ENCODE measurements at places on chromosomes 6 and 20.
A peak's percentile ranks its signal among the peaks of the same experiment; 100 is the strongest.

- DNase-seq = no peak
- no peaks in the 10 kb centered on the region for H3K36me3 ChIP-seq
- H3K4me3 ChIP-seq = no peak overlapping the region
- H3K27me3 ChIP-seq = no peaks in the 10 kb centered on the region
Measured at GRCh38 chr6:30227242-30227722, 14.1 kb upstream of the TRIM26 start.

GRCh38 chr6:73139681-73140383 lies 85.5 kb downstream of the KHDC1L start:
- no peak for DNase-seq
- no peaks in the 10 kb centered on the region for H3K4me1 ChIP-seq
- H3K27me3 ChIP-seq = no peaks in the 10 kb centered on the region

DNA sequence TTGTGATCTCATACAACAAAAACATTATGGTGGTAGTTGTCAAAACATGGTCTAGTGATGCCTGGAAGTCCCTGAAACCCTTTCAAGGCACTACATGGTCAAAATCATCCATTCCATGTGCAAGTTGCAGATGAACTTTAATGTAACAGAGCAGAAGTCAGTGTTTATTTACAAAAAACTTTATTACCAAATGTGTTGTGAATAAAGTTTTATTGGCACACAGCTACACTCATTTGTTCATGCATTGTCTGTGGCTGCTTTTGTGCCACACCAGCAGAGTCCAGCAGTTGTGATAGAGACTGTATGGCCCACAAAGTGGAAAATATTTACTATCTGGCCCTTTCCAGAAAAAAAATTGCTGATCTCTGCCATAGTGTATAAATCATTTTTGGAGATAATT lies 26.8 kb downstream of the TUBB2B start:
- H3K4me1 ChIP-seq = no peaks in the 10 kb centered on the region
- no peaks in the 10 kb centered on the region for H3K36me3 ChIP-seq
- no peak overlapping the region for H3K27ac ChIP-seq
- no peak for DNase-seq

- no peaks in the 10 kb centered on the region for H3K27me3 ChIP-seq
- no peaks in the 10 kb centered on the region for H3K4me1 ChIP-seq
- H3K4me3 ChIP-seq = no peak overlapping the region
- no peak for DNase-seq
Measured at GRCh38 chr20:46575937-46576461, 25.5 kb upstream of the OCSTAMP start.

GRCh38 chr6:135266675-135267074 lies 85.6 kb downstream of the MYB start:
- no peaks in the 10 kb centered on the region for H3K36me3 ChIP-seq
- no peak overlapping the region for H3K27ac ChIP-seq
- no peak for DNase-seq
- H3K27me3 ChIP-seq = no peaks in the 10 kb centered on the region
- no peak overlapping the region for H3K4me3 ChIP-seq

DNA sequence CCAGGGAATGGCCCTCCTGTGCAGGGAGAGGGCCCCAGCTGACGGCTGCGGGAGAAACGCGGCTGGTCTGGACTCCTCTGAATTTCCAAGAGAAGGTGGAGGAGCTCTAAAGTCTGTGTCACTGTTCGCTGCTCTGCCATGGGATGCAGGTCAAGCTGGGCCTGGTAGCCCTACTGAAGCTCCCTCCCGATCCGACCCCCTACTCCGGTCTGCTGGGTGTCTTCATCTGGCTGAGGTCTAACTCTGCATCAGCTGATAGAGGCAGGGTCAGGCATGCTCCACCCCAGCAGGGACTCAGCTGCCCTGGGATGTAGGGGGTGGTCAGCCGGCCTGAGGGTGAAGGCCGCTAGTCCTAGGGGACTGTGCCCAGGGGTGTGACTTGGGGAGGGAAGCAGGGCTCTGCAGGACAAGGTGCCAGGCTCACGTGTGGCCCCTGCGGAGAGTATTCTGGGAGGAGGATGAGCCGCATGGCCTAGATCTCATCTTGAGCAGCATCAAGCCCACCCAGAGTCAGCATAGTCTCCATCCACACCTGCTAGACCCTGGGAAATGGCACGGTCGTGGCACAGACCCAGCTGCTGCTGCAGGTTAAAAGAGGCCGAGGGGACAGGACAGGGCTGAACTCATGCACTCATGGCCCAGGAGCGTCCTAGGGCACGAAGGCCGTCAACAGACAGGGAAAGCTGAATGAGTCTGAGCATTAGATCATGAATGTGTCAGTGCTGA lies 1.4 kb downstream of the CST3 start:
- DNase-seq = no peak
- H3K27ac ChIP-seq = peak overlapping the region; percentile 98
- peak overlapping the region; percentile 93 for H3K4me3 ChIP-seq

DNA sequence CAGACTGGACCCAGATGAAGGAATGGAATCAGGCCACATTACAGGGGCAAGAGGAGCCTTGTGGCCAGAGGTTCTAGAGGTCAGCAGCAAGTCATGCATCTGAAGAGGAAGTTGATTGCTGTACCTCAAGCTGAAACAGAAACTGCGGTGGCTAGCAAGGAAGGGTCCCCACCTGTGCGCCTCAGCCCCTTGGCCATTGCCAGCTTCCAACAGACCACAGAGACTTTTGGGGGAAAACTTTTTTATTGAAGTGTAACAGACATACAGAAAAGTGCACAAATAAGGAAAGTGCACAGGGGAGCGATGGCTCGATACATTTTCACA lies 26.8 kb upstream of the SLC9A8 start:
- H3K36me3 ChIP-seq = no peaks in the 10 kb centered on the region
- DNase-seq = no peak
- peaks cover 22% of the 10 kb centered on the region for H3K4me1 ChIP-seq
- H3K27me3 ChIP-seq = no peaks in the 10 kb centered on the region
- peak overlapping the region; percentile 4 for H3K27ac ChIP-seq

GRCh38 chr20:4717816-4718570 lies 3.7 kb upstream of the PRND start:
- peaks cover 16% of the 10 kb centered on the region for H3K4me1 ChIP-seq
- H3K27me3 ChIP-seq = no peaks in the 10 kb centered on the region
- no peak overlapping the region for H3K27ac ChIP-seq

GRCh38 chr20:23631981-23632710 lies 5.6 kb downstream of the CST3 start:
- DNase-seq = peak; percentile 60
- H3K27me3 ChIP-seq = no peaks in the 10 kb centered on the region

GRCh38 chr6:149170564-149171452 lies 146.7 kb upstream of the TAB2 start:
- DNase-seq = no peak
- no peaks in the 10 kb centered on the region for H3K27me3 ChIP-seq
- no peak overlapping the region for H3K27ac ChIP-seq
- no peaks in the 10 kb centered on the region for H3K36me3 ChIP-seq
- H3K4me1 ChIP-seq = peaks cover 5% of the 10 kb centered on the region

- H3K27ac ChIP-seq = no peak overlapping the region
- peaks cover 8% of the 10 kb centered on the region for H3K4me1 ChIP-seq
- H3K4me3 ChIP-seq = no peak overlapping the region
- no peaks in the 10 kb centered on the region for H3K27me3 ChIP-seq
- no peak for DNase-seq
- H3K36me3 ChIP-seq = no peaks in the 10 kb centered on the region
Measured at GRCh38 chr6:90126181-90126580, 170.5 kb downstream of the BACH2 start.

DNA sequence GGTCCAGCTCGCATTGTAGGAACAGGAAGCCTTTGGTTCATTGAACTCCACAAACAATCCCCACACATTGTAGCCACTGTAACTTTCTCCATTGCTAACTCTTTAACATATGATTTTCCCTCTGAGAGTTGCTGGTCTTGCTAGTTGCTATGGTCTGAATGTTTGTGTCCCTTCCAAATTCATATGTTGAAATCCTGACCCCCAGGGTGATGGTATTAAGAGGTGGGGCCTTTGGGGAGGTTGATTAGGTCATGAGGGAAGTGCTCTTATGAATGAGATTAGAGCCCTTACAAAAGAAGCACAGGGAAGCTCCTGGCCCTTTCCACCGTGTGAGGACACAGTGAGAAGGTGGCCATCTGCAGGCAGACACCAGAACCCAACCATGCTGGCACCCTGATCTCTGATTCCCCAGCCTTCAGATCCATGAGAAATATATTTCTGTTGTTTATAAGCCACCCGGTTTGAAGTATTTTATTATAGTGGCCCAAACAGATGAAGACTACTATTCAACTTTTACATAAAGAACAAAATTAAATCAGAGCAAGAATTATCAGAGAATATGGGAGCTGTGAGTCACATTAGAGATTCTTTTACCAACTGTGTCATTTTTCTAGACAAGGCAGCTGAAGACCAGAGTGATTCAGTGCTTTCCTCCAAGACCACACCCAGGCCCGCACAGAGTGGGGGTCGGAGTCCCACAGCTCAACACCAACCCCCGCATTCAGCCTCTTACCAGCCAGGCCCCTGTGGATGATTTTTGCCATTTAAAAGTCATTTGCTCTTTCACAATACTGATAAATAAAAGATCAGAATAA lies 143.0 kb downstream of the SAMD5 start:
- H3K36me3 ChIP-seq = no peaks in the 10 kb centered on the region
- no peak overlapping the region for H3K27ac ChIP-seq
- no peaks in the 10 kb centered on the region for H3K4me1 ChIP-seq
- DNase-seq = no peak

DNA sequence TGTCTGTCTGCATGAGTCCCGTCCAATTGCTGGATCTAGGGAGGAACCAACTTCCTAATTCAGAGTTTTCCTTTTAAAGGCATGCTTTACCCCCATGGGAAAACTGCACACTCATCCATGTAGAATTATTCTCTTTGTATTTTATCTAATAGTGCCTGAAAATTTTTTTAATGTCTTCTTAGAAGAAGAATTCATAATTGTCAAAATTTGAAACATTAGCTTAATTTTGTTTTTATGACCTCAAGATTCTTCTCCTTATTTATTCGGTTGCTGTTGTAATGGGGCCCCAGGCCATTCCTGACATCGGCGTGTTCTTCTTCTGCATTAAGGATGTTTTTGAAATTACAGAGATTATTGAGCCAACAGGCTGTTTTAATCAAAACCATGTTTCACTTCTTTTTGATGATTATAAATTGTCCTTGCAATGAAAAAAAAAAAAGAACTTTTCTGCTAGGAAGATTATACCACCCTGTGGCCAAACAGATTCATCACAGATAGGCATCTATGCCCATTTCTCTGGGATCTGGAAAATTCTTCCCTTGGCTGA lies 100.3 kb downstream of the ZNF217 start:
- H3K4me1 ChIP-seq = no peaks in the 10 kb centered on the region
- no peaks in the 10 kb centered on the region for H3K27me3 ChIP-seq
- no peaks in the 10 kb centered on the region for H3K36me3 ChIP-seq
- DNase-seq = no peak
- no peak overlapping the region for H3K4me3 ChIP-seq

GRCh38 chr6:113830140-113830539 lies 27.0 kb upstream of the MARCKS start:
- H3K36me3 ChIP-seq = no peaks in the 10 kb centered on the region
- no peaks in the 10 kb centered on the region for H3K27me3 ChIP-seq
- no peaks in the 10 kb centered on the region for H3K4me1 ChIP-seq
- H3K4me3 ChIP-seq = no peak overlapping the region
- no peak for DNase-seq

DNA sequence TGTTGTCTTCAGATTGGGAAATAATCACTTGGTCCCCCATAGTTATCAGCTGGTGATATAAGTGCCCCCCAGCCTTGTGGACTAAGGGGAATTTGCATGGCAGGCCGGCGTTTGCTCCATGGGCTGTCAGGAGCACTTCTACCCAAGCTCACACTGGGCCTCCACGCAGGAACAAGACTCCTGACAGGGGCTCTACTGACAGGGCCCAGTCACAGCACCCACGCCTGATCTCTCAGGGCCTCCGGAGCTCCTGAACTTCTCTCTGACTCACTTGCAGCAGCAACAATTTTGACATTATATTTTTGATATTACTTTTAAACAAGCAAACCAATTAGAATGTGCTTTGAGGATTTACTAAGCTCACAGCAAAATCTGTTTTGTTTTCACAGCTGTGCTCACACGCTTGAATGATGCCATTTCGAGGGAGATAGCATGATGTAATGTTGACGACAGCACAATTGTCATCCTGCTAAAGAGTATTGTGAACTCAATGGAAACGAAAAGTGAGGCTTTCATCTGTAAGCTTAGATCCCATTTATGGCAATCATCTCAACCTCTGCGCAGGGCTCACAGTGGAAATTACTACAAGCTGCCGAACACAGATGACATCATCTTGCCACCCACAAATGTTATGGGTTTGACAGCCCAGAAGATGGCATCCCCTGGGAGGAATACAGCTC lies 28.7 kb upstream of the TXNDC5 start:
- no peaks in the 10 kb centered on the region for H3K27me3 ChIP-seq
- H3K4me1 ChIP-seq = no peaks in the 10 kb centered on the region
- H3K4me3 ChIP-seq = no peak overlapping the region

DNA sequence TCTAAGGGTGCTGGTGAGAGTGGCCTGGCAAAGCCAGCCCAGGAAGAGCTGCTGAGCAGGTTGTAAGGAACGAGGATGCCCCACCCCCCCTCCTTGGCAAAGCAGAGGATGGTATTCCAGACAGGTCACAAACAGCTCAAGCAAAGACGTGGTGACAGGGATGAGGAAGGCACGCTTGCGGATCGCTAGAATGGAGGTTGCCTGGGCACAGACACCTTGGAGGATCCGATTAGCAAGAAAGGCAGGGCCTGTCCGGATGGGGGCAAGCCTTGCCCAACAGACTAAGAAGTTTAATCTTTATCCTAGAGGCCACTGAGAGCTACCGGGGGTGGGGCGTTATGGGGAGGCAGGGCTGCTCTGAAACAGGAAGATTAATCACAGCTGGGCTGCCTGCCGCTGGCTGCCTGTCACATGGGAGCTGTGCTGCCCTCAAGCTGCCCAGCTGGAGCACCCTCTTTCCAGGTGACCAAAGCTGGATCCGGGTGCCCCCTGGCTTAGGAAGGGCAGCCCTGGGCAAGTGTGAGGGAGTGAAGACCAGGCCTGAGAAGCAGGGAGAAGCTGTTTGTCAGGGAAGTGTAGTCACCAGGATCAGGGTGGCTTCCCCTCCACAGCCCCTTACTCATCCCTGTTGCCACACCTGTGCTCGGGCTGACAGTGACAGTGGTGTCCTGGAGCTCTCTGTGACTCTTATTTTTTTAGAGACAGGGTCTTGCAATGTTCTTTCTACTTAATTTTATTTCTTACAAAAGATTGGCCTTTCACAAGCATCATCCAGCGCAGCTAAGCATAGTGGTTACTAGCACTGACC lies 9.1 kb upstream of the MAPK13 start:
- peaks cover 40% of the 10 kb centered on the region for H3K4me1 ChIP-seq
- no peaks in the 10 kb centered on the region for H3K27me3 ChIP-seq
- H3K36me3 ChIP-seq = no peaks in the 10 kb centered on the region
- peak overlapping the region; percentile 74 for H3K27ac ChIP-seq
